ENCODE measurements at places on chromosomes 3 and 15. TPM values are rescaled to one million over a fixed set of nuclear protein-coding genes. Genes with fewer than 3 reads are reported as not detected.

Gene MDFIC2
- not detected for total RNA-seq

Gene NPAP1
- not detected for total RNA-seq

Gene PLSCR5
- not detected for total RNA-seq

Gene NEK4
- 15.8 TPM for total RNA-seq

Gene WDR93
- total RNA-seq = not detected

Gene DHX36
- total RNA-seq = 22.5 TPM

Gene P2RY13
- total RNA-seq = not detected

DNA sequence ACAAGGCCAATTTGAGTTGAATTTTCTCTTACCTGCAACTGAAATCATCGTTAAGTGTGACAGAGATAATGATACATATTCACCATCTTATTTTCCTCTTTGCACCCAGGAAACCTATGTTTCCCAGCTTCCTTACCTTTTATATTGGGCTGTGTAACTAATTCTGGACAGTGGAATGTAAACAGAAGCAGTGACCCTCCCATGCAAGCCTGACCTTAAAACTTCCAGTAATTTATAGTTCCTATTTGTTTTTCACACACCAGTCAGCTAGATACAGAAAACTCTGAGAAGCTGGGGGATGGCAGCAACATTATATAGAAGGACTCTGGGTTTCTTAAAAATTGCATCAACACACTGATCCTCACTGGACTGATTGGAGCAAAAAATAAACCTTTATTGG is 4.5 kb upstream of the ZNF280D start:
- no peaks in the 10 kb centered on the region for H3K36me3 ChIP-seq
- no peak overlapping the region for H3K4me3 ChIP-seq

DNA sequence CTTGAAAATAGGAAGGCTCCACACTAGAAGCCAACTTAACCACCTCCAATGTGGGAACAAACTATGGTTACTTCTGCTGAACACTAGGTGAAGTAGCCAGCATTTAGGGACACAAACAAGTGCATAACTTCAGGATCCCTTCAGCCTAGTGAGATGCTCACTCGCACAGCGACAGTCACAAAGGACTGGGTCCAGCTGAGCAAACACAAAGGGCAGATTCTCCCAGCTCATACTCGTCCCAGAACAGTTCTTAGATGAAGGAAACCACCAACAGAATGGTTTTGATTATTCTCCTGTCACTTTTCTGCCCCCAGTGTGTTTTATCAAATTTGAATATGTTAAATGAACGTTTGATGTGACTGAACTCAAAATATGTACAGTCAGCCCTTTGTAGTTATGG is 201.6 kb downstream of the KCNAB1 start:
- no peak for DNase-seq
- H3K27ac ChIP-seq = no peak overlapping the region
- no peaks in the 10 kb centered on the region for H3K36me3 ChIP-seq
- no peaks in the 10 kb centered on the region for H3K27me3 ChIP-seq

DNA sequence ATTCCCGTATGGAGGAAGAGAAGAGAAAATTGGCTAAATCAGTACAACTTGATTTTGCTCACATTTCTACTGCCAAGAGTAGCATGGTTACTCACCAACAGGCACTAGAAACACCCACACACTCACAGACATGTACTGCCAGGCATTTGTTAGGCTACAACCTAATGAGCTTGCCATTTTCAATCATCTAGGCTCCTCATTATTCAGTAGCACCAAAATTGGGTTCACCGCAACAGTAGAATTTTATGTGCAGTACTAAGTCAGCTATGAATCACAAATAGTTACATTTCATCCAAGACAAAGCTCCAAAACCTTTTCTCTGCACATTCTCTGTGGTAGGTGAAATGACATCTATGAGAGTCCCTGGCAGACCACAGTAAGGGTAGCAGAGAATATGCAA is 15.0 kb upstream of the THUMPD3 start:
- peak overlapping the region; percentile 78 for H3K27ac ChIP-seq
- peak; percentile 95 for DNase-seq
- no peaks in the 10 kb centered on the region for H3K36me3 ChIP-seq
- peak overlapping the region; percentile 14 for H3K4me3 ChIP-seq
- no peaks in the 10 kb centered on the region for H3K27me3 ChIP-seq

DNA sequence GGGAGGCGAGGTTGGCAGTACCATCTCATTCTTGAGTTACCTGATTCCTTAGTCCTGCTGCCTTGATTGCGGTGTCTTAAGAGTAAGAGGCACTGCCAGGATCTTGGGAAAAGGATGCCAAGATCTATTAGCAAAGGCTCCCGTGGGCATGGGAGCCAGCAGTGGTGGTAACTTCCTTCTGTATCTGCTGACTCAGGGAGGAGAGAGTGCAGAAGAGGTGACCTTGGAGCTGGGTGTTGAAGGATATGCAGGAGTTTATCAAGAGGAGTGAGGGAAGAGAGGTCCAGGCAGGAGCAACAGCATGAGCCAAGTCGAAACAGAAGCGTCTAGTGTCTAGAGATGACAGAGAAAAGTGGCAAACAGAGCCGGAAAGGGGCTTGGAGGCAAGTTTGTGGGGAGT is 4.5 kb downstream of the MESP2 start:
- peaks cover 31% of the 10 kb centered on the region for H3K4me1 ChIP-seq
- H3K27ac ChIP-seq = no peak overlapping the region
- no peak for DNase-seq
- H3K27me3 ChIP-seq = no peaks in the 10 kb centered on the region
- H3K36me3 ChIP-seq = peaks cover 8% of the 10 kb centered on the region

- no peak for DNase-seq
- no peaks in the 10 kb centered on the region for H3K36me3 ChIP-seq
- H3K4me1 ChIP-seq = no peaks in the 10 kb centered on the region
- no peak within 1 kb of the TSS for H3K4me3 ChIP-seq
- H3K27me3 ChIP-seq = no peaks in the 10 kb centered on the region
These were observed at the start of gene TPRG1 for GRCh38 chr3:189171707-189172106. Gene TPRG1 (plus strand): TSS chr3:189171971. CDS start chr3:189207385, 35,414 bp downstream.

DNA sequence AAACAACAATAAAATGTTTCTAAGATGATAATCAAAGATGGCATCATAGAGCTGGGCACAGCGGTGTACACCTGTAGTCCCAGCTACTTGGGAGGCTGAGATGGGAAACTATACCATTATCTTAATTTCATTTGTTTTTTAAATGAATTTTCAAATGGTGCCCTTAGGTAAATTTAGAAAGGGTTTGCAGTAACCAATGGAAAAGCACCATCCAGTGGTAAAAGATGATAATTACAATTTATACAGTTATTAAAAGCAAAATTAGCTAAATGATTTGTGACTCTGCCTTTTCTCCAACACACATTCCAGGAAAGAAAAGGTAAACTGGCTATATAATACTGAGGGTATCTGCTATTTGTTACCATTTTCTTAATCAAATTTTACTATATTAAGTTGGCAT is 14.4 kb upstream of the ANKRD28 start:
- no peaks in the 10 kb centered on the region for H3K36me3 ChIP-seq
- no peak overlapping the region for H3K4me3 ChIP-seq
- H3K4me1 ChIP-seq = peaks cover 11% of the 10 kb centered on the region
- no peak overlapping the region for H3K27ac ChIP-seq
- no peaks in the 10 kb centered on the region for H3K27me3 ChIP-seq

- peak; percentile 59 for DNase-seq
- no peaks in the 10 kb centered on the region for H3K27me3 ChIP-seq
- H3K36me3 ChIP-seq = no peaks in the 10 kb centered on the region
- H3K4me3 ChIP-seq = no peak overlapping the region
- H3K4me1 ChIP-seq = no peaks in the 10 kb centered on the region
- H3K27ac ChIP-seq = no peak overlapping the region
These were observed 1588.2 kb downstream of the SI start for GRCh38 chr3:163490119-163490518.

- no peaks in the 10 kb centered on the region for H3K4me1 ChIP-seq
- no peak overlapping the region for H3K4me3 ChIP-seq
- H3K27ac ChIP-seq = no peak overlapping the region
- no peak for DNase-seq
These were observed 25.6 kb upstream of the ATG7 start for GRCh38 chr3:11246663-11246970.

GRCh38 chr15:70160267-70160666 is 62.5 kb upstream of the TLE3 start:
- H3K36me3 ChIP-seq = no peaks in the 10 kb centered on the region
- DNase-seq = peak; percentile 77
- H3K4me3 ChIP-seq = no peak overlapping the region
- no peak overlapping the region for H3K27ac ChIP-seq

DNA sequence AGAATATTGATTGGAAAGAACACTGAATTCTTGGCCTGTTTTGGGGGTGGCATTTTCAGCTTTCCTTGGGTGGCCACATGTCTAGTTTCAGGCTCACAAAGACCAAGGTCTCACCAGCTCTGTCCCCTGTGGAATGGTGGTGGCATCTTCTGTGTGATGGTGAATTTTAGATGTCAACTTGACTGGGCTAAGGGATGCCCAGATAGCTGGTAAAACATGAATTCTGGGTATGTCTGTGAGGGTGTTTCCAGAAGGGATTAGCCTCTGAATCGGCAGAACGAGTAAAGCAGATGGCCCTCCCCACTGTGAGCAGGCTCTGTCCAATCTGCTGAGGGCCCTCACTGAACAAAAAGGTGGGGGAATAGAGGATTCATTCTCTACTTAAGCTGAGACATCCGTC is 34.4 kb upstream of the MYZAP start:
- no peak overlapping the region for H3K4me3 ChIP-seq
- H3K36me3 ChIP-seq = no peaks in the 10 kb centered on the region
- no peak for DNase-seq
- H3K4me1 ChIP-seq = 0 out of 2 replicates have a peak, but pooled peaks cover under 1% of the 10 kb centered on the region
- H3K27ac ChIP-seq = no peak overlapping the region

DNA sequence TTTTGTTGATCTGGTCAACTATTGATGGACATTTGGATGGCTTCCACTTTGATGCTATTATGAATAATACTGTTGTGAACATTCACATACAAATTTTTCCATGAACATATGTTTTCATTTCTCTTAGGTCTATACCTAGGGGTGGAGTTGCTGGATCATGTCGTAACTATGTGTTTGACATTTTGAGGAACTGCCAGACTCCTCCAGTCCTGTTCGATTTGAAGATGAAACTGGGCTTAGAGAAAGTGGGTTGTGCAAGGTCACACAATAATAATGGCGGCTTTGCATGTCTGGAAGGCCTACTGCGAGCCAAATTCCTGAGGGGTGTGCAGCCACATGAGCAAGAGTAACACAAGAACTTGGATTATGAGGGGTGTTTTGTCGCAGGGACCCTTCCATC is 2.6 kb downstream of the TSEN2 start:
- no peak overlapping the region for H3K27ac ChIP-seq
- peaks cover 8% of the 10 kb centered on the region for H3K4me1 ChIP-seq
- H3K4me3 ChIP-seq = no peak overlapping the region
- DNase-seq = no peak
- H3K36me3 ChIP-seq = no peaks in the 10 kb centered on the region
- H3K27me3 ChIP-seq = no peaks in the 10 kb centered on the region

Measured in GM23248 (cell line).